Spleen (tissue), 13 donors: ENCODE measurements at places on chromosomes 12 and 14. TPM values are rescaled to one million over a fixed set of nuclear protein-coding genes. Genes with fewer than 3 reads are reported as not detected.

The SOX5 gene
- total RNA-seq: 16.0 TPM

The MYF5 gene
- total RNA-seq: not detected

The ASPG gene
- not detected for total RNA-seq

The LUM gene
- total RNA-seq: 4.2 TPM

The HOXC10 gene
- not detected for total RNA-seq

The SAMD4A gene
- total RNA-seq: 22.8 TPM

The TAS2R43 gene
- not detected for total RNA-seq

The CHGA gene
- not detected for total RNA-seq

The FOXG1 gene
- total RNA-seq: not detected

The FAM186B gene
- not detected for total RNA-seq
